ENCODE measurements at places on chromosomes 5 and 9.
A peak's percentile ranks its signal among the peaks of the same experiment; 100 is the strongest.

DNA sequence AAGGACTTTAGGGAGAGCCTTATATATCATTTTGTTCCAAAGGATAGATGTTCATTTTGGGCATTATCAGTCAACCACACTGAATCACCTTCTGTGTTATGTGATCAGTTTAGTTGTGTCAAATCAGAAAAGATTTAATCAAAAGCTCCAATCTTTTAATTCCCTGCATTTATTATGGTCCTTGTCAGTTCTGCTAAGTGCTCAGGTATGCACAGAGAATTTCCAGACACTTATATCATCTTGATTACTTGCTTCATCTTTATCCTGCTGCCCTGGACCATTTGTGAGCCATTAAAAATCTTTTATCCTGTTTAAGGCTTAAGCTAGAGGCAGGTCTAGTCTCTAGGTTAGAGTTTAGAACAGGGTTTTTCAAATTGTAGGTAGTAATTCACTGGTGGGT, 179.1 kb downstream of the CWC27 start:
- DNase-seq, result no peak

- peak; percentile 94 for DNase-seq
Measured at GRCh38 chr5:111747337-111747736, 9.7 kb downstream of the NREP start.

DNA sequence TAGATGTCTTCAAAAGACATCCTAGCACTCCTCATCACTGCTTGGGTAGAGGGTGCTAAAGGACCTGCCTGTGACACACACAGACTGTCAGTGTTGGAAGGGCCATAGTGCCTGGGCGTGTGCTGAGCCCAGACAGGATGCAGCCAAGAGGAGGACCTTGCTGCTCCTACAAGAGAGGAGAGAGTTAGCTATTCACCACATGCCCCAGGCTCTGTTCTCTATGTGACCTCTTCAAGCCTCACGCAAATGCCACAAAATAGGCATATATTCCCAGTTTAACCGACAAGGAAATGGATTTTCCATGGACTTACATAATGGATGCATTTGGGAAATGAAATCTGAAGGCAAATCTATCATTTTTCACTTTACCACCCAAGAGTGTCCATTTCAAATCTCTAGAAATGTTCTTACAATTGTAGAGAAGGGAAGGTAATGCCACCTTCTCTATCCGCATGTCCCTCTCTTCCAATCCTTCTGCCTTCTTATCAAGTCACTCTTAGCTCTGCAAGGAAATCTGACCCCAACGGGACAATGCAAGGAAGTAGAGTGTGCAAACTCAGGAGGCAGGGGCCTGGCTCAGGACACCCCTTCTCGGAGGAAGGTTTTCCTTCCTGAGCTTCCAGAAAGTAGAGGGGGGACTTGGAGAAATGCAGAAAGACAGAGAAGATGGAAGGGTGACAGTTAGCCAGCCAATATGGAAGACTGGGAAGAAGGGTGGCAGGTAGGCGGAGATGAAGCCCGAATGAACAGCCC, 49.5 kb downstream of the TRIM32 start:
- DNase-seq, result no peak

DNA sequence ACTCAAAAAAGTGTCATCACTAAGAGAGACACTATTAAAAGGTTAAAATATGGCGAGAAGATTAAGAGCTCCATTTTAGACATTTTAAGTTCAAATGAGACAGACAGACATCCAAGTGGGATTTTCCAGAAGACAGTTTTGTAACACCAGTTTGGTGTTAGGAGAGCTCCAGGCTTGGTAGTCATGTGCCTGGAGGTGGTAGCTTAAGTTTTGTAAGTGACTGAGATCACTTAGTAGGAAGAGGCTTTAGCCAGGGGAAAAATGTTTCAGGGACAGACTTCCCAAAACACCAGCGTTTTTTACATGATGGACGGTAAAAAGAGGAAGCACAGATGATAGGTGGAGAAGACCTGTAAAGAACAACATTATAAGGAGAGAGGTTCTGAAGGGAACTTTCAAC, 150.3 kb downstream of the GIN1 start:
- no peak for DNase-seq

- peak; percentile 23 for DNase-seq
Measured at GRCh38 chr5:113205807-113206206, 229.0 kb downstream of the TSSK1B start.

DNA sequence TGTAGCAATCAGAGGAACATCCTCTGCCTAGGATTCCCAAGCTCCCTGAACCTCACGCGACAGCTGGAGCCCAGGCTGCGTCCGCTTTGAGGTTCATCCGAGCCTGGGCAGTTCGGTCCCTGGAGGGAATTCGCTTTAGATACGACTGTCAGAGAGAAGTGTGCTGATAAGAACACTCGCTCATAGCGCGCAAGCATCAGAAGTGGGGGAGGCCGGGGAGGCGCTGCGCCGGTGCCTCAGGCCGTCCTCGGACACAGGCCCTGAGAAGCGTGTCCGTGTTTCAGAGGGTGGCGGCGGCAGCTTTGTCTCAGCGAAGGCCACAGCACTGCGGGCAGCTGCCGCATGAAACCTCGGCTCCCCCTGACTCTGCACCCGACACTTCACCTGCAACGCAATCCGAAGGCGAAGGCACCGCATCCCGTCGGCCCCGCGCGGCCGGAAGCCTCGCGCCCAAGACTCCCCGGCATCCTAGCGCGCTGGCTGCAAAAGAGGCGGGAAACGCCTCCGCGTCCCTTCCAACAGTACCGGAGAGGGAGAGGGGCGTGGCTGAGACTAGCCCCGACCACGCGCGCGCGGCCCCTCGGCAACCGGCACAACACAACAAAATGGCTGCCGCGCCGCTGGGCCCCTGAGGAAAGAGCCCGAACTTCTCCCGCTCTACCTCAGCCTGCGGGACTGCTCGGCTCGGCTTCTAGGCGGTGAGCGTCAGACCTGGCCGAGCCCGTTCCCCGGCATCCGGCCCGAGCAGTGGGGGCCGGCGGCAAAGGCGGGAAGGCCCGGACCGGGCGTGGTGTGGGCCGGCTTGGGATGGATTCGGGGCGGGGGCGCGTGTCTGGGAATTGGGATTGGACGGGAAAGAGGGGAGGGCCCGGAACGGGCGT, at the start of gene CNTRL:
Gene CNTRL (plus strand): TSS at position 586 of the 881 bp plus-strand sequence. CDS start 13,372 bp downstream, outside the sequence.
- peak; percentile 87 for DNase-seq

DNA sequence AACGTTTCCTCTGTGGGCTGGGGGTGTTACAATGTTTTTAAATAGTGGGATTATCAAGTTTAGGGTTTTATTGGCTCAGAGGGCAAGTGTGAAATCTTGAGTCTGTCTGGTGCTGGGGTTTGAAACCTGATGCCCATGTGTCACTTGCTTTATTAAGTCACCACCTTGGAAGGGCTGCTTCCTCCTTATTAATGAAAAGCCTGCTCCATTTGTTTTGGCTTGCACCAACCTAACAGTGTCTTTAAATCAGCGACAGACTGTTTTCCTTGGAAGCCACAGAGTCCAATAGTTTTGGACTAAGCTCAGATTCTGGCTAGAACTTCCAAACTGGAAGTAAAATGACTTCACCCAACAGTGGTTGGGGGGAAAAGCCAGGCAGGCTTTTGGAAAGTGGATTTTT, 10.7 kb upstream of the PALM2AKAP2 start:
- peak; percentile 4 for DNase-seq

DNA sequence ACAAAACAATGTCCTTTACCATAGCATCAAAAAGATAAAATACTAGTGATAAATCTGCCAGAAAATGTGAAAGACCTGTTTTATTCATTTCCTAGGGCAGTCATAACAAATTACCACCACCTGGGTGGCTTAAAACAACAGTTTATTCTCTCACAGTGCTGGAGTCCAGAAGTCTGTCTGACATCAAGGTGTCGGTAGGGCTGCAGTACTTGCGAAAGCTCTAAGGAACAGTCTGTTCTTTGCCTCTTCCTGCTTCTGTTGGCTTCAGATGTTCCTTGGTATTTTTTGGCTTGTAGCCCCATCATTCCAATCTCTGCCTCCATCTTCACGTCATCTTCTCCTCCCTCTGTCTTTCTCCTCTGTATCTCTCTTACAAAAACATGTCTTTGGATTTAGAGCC, 51.0 kb downstream of the PTPDC1 start:
- peak; percentile 8 for DNase-seq

GRCh38 chr9:122946461-122947005, 5.7 kb downstream of the RABGAP1 start:
- DNase-seq, result no peak

DNA sequence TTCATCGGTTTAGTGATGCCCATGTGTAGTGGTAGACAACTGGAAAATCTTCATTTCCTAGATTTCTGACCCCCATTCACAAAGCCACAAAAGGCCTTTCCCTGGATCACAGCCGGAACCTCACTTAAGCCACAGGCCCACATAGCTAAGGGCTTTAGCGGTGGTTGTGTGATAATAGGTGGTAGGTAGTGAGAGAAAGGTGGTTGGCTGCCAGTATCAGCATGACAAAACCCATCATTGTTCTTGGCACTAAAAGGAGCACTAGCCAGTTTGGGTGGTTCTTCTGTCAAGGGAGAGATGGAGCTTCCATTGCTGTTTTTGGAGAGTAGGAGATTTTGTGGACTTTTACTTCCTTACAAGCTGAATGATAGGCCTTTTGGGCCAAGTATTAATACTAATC, 9.7 kb upstream of the SLC36A2 start:
- DNase-seq, result no peak
